ENCODE measurements at places on chromosomes 3 and 15.

GRCh38 chr15:57283774-57284503 lies 92.4 kb upstream of the CGNL1 start:
- DNase-seq: no peak

DNA sequence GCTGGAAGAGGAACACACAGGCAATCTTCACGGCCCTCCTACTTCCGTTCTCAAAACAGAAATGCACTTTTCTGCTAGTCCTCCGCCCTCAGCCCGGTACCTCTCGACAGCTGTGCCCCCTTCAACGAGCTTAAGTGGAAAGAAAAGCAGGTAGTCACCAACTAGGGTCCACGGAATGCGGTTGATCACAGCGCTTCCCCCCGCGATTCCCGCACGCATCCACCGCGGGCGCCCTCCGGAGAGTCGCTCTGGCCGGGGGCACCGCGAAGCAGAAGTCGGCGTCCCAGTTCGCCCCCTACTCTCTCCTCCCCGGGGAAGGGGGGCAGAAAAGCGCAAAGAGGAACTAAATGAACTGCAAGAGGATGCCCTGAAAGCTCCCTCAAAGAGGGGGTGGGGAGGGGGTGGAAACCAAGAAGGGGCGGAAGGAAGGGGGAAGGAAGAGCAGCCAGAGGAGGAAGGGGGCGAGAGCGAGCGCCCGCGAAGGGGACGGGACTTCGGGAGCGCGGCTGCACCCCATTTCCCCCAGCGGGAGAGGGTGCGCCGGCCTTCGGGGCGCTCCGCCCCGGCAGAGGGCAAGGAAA lies 738 bp downstream of the ACAP2 start:
- peak; percentile 43 for DNase-seq

GRCh38 chr15:61697796-61698195 lies 362.5 kb downstream of the VPS13C start:
- DNase-seq: no peak

GRCh38 chr3:11095932-11096265 lies 58.4 kb upstream of the HRH1 start:
- DNase-seq: no peak

DNA sequence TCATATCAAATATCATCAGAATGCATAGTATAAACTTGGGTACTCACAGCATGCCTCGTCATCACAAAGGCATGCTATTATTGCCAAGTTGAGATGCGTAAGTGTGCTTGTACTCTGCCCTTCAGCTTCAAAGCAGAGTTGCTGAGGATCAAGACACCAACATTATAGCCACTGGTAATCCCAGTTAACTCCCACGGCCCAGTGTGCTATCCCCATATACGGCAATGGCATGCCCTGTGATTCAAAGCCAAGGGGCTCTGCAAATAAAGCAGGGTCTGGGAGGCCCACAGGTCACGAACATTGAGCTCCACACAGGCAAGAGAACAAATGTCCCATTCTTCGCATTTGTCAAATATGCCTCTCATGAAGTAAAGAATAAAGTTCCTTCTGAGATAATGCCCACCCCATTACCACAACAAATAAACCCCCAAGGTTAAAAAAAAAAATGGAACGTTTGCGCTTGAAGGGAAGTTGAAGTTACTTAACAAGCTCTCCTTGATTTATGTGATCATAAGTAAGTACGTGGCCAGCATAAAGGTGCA lies 298.1 kb upstream of the NECTIN3 start:
- peak; percentile 68 for DNase-seq

- DNase-seq: no peak
These were observed 33.0 kb upstream of the DENND4A start for GRCh38 chr15:65824941-65825544.

- no peak for DNase-seq
These were observed 881.3 kb upstream of the NR2F2 start for GRCh38 chr15:95449230-95449628.

DNA sequence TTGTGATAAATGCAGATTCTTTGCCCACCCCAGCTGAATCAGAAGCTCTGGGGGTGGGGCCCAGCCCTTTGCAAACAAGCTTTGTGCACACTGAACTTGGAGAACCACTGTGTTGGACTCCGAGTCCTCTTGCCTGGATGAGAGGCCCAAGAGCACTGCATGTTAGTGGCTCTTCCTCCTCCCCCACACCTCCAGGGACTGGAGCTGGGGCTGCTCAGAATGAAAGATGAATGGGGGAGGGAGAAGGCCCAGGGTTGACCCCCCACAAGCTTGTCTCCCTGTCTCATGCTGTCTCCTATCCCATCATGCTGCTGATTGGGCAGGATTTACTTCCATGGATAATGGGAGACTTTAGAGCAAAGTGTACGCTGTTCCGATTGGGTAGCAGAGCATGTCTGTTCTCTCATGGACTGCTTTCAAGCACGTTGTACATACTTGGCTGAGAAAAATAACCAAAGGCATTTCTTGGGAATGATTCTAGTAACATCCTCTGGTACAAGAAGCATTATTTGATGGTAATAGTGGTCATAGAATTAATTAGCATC lies 99.6 kb downstream of the PGPEP1L start:
- no peak for DNase-seq

DNA sequence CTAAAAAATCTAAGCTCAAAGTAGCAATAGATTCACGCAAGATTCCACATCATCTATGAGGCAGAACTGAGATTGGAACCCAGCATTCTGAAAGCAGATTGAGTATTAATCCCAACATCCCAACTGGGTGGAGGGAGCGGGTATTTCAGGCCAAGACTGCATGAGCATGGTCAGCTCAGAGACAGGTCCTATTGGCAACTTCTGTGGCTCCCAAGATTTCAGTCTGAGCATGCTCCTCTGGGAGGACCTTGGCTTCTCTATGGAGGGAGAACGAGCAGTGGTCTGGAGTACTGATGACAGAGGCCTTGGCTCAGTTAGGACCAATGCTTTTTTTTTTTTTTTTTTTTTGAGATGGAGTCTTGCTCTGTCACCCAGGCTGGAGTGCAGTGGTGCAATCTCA lies 4.0 kb upstream of the ITGA11 start:
- DNase-seq: no peak

GRCh38 chr3:184496933-184497332 lies 64.7 kb upstream of the EPHB3 start:
- no peak for DNase-seq

DNA sequence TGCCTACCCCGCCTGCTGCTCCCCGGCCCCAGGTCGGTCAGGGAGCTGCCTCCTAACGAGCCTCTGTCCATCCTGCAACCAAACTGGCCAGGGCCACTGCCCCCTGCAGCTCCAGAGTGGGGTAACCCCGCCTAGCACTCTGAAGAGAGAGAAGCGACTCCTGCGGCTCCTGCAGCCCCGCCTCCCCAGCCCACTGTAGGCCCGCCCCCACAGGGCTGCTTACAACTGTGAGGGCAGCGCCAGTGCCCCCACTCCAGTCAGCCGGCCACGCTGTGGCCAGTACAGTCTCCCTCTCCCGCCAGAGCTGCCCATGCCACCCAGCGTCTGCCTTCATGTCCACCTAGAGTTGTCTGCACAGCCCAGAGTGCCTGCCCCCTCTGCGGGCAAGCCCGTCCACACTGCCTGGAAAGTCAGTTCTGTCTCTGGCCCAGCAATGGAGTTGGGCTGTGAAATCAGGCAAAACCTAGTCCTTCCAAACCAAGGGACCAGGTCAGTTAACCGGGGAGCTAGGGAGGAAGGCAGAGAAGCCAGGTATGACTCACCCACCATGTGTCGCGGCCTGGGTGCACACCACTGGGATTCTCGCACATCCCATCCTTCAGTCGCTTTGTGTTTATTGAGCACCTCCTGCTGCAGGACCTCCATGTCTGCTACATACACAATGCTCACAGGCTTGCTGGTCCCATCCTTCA lies 2.4 kb downstream of the UCN2 start:
- no peak for DNase-seq

DNA sequence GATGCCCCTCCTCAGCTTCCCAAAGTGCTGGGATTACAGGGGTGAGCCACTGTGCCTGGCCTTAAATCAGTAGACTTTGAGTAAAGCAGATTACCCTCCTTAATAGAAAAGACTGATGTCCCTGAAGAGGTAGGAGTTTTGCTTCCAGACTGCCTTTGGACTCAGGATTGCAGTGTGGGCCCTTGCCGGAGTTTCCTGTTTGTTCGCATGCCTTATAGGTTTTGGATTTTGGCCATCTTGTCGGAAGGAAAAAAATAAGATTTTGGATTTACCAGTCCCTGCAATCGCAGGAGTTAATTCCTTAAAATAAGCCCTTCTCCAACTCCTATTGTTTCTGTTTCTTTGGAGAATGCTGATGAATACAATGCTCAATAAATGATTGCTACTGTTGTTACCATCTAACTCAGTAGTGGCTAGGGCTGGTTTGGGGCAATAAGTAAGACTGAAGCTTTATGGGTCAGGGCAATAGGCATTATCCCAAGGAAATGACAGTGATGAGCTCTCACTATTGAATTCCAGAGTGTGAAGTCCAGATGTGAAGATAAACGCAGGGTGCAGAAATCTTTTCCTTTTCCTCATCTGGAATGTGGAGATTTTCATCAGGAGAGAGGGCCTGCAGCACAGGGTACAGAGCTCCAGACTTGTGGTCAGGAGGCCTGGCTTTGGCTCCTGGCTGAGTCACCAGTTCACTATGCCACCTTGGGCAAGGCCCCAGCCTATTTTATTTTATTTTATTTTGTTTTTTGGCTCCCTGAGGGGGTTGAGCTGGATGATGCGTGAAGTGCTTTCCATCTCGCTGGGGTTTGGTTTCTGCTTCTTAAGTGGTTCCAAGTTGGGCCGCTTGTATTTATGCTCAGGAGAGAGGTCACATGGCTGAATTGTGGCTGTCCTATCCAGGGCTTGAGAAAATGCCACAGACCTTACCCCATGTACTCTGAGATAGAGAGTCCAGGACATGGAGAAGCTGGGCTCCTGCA lies 25.3 kb downstream of the FOXL2 start:
- peak; percentile 78 for DNase-seq

DNA sequence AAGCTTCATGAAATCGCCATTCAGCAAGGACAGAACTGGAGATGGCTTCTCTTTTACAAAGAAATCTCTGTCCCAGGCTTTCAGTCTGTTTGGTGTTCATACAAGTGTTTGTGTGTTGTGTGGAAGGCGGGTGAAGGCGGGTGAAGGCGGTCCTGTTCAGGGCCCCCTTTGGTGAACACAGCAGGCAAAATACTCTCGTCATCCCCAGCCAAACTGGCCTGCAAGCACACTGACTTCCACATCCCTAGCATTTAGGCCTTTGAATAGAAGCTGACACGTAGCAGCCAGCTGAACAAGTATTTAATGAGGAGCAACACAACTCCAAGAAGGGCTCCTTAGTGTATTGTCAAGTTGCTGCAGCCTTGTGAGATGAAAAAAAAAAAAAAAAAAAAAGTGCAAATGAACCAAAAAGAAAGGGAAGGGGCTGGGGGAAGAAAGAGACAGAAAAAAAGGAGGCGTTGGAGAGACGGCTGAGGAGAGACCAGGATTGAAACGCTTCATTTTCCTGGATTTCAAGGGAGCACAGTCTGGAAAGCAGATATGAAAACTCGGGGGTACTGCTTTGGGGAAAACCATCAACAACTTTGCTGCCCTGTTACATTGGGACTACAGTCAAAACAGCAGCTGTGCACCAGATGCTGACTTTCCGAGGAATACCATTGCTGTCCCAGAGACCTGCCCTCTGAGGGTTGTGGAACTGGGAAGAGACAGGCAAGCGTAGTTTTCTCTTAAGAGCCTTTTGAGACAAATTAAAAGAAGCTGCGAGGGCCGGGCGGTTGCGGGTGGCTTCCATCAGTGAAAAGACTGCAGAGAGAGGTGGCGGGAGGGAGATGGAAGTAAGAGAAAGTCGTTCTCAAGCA lies 74.6 kb downstream of the TGFBR2 start:
- no peak for DNase-seq

DNA sequence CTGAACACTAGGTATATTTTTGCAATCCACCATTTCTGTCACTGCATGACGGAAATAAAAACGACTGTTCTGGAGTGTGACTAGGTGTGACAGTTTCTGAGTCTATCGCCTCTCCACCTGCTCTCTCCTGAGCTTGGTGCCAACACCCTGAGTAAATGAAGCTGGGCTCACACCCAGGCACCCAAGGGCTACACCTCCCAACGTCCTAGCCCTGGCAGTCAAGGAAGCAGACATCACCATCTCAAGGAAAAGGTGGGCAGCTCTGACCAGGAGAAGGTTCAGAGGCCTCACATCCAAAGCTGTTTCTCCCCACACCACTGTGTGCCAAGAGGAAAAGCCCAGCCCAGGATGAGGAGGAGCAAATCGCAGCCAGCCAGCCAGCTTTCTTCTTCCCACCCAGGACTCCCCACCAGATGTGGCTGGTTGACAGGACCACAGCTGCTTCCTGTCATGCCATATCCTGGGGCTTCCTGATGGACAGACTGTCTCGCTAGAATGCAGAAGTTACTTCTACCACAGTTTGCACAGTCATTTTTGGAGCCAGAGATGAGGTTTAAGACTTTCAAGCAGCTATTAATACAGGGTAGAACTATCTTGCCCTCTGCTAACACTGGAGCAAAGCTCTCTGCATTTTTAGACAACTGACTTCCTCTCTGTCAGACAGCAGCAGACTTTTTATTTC lies 3.3 kb downstream of the SCAMP2 start:
- DNase-seq: no peak

- DNase-seq: no peak
These were observed 51.9 kb upstream of the ATP2B2 start for GRCh38 chr3:10557250-10557649.

DNA sequence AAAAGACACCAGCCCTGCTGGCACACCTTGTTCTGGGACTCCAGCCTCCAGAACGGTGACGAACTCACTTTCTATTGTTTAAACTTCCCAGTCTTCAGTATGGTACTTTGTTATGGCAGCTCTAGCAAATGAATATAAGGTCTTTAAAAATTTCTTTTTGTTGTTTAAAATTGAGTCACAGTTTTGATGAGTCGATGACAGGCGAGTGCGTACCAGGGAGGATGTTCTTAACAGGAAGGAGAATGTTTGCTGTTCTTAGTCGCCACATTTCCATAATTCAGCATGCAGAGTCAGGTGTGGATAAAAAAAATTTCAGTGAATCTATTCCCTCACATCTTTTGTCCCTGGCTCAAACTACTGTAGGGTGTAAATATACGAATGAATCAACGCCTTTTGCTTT lies 12.4 kb downstream of the DNASE1L3 start:
- no peak for DNase-seq

- DNase-seq: peak; percentile 61
These were observed 319.6 kb upstream of the IL12A start for GRCh38 chr3:159668990-159669476.

DNA sequence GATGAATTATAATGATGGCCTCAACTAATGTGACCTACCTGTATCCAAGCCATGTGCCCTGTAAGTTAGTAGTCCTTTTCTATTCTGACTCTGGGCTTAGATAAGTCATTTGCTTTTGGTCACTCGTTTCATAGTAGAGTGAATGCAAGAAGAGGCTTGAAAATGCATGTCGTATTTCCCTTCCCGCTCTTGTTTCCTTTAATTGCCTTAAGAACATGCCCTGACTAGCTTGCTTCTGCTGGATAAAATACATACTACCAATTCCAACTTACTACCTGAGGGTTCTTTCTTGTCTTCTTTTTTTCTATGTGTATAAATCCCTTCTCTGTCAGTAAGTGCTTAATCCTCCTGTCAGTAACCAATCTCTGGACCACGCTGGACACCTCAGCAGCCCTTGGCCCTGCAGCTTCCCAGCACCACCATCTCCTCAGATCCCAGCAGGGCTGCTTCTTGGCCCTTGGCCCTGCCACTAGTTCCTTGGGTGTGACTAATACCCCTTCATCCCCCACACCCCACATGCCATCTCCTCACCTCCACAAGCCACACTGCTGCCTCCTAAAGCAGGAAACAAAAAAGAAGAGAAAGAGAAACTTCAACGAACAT lies 771.7 kb downstream of the IGSF11 start:
- DNase-seq: peak; percentile 11
